ENCODE measurements at places on chromosomes 11 and 22.

- DNase-seq = no peak
Observed at GRCh38 chr11:12642040-12642439, 32.2 kb upstream of the TEAD1 start.

GRCh38 chr11:79081471-79082031, 359.3 kb downstream of the TENM4 start:
- no peak for DNase-seq

- peak; percentile 23 for DNase-seq
Observed at GRCh38 chr22:40036591-40037225, 42.0 kb downstream of the FAM83F start.

DNA sequence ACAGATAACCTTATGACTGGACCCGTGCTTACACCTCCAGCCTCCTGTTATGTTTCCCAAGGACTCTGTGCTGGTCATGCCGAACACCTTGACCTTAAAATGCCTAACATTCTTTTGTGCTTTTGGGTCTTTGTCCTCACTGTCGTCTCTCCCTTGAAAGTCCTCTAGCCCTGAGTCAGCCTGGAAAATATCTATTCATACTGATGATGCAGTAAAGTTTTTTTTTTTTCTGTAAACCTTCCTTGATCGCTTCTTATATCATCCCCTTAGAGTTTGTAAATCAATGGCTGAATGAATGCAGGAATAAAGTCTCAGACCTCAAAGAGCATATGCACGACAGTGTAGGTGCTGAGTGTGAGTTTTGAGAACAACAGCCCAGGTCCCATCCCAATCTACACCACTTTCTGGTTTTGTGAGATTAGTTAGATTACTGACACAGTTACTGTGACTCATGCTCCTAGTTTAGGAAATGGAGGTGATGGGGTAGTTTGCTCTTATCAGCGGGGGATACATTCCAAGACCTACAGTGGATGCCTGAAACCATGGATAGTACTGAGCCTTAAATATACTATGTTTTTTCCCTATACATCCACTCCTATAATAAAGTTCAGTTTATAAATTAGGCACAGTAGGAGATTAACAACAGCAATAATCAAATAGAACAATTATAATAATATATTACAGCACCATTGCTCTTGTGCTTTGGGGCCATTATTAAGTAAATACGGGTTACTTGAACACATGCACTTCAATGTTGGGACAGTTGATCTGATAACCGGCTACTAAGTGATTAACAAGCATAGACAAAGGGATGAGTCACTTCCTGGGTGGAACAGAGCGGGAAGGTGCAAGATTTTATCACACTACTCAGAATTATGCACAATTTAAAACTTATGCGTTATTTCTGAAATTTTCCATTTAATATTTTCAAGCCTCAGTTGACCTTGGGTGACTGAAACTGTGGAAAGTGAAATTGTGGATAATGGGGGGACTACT, 8.6 kb downstream of the TCN1 start:
- no peak for DNase-seq

GRCh38 chr11:27148506-27148905, 107.9 kb downstream of the BBOX1 start:
- no peak for DNase-seq

DNA sequence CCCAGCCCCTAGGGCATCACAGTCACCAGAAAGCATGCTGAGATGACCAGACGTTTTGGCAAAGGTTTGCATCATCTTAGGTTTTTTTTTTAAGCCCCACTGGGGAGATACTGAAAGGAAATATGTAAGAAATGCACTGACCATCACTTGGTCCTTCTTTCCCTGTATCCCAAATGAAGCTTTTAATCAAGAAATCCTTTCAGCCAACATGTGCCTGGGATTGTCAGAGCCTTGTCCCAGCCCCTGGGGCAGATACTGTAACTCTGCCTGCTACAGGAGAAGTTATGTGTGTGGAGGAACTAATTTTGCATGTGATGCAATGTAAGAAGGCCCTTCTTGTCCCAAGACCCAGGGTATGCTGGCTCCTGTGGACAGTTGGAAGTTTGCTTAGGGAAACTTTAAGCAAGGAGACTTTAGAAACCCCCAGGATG, 65.6 kb downstream of the PPFIBP2 start:
- DNase-seq = no peak

DNA sequence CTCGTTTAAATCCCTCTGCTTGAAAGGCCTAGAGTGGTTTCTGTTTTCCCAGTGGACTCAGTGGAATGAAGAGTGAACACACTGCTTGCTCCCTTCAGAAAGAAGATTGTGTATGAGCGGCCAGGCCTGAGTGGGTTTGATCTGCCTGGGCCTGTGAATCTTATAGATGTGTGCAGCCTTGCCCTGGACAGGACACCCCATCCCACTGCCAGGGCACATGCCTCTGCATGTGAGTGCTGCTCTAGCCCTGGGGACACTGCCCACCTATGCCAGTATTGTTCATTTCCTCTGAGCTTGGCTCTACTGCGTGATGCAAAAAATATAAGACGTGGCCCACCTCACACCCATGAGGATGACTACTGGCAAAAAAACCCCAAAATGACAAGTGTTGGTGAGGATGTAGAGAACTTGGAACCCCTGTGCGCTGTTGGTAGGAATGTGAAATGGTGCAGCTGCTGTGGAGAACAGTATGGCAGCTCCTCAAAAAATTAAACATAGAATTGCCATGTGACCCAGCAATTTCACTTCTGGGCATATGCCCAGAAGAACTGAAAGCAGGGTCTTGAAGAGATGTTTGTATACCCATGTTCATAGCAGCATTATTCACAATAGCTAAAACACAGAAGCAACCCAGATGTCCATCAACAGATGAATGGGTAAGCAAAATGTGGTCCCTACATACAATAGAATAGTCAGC, 27.3 kb upstream of the NECTIN1 start:
- no peak for DNase-seq

DNA sequence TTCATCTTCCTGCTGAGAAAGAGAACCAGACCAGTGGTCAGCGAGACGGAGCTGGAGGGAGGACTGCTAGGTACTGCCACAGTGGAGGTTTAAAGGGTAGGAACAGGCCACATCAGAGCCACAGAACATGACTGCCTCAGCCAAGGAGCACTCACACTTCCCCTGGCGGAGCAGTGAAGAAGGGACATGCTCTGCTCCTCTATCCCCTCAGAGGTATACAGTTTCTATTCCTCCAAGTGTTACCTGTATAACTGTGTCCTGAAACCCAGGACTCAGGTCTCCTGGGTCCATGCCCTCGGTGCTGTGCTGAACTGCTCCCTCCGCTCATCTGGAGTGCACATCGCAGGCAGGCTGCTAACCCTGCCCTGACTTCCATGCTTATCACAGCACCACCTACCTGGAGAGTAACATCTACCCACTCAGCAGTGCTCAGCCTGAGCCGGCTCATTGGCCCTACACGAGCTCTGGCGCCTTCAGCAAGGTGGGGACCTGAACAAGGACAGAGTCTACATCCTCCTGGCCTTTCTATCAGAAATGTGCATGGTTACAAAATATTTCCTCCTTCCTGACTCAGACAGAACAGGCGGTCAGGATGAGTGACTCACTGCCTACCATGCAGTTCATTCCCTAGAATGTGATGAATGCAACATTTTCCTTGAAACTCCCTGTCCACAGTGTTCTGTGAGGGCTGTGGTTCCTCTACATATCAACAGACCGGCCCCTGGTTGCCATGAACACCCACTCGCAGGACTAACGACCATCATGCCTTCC, 52.9 kb downstream of the C11orf58 start:
- DNase-seq = no peak

DNA sequence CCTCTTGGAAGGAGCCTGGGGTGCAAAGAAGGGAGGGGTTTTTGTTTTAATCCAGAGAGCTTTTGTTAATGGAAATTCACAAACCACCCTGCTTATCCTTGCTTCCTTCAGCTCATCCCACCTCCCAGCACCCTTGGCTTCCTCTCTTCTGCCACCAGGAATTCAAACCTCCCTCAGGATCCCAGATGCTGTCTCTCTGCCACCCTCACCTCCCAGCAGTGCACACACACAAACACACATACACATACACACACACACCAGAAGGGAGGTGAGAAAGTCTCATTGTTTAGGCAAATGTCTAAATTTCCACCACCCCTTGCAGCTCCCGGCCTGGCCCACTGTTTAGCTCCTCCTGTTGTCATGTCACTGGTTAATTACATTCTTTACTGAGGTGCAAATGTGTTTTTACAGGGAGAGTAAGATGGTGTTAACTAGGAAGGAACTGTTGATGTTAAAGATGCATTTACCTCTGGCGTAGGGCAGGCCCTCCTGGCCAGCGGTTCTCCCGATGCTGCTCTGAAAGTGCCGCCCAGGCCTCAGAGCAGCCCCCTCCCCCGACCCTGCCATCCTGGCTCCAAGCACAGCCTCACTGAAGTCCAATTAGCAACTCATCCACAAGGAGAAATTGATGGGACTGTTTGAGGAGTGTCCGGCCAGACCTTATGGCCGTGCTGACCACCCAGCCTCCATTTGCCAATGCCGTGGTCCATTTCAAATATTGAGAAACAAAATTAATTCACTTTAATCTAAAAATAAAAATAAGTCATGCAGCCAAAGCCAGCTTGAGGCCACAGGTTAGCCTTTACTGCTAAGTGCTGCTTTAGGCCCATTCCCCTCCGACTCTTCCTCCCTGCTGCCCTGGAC, 165.4 kb downstream of the FEZ1 start:
- DNase-seq = no peak

DNA sequence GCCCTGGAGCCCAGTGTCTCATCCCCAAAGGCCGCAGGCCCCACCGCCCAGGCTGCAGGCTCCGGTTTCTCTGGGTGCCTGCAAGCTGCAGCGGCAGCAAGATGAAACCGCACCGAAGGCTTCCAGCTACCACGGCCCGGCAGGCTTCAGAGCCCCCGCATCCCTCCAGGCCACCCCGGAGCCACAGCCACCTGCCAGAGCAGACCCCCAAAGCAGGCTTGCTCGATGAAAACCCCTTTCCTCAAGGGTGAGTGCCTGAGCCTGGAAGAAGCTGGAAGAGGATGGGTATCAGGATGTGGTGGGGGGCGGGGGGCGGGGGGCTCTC, 24.5 kb upstream of the GNB1L start:
- no peak for DNase-seq

DNA sequence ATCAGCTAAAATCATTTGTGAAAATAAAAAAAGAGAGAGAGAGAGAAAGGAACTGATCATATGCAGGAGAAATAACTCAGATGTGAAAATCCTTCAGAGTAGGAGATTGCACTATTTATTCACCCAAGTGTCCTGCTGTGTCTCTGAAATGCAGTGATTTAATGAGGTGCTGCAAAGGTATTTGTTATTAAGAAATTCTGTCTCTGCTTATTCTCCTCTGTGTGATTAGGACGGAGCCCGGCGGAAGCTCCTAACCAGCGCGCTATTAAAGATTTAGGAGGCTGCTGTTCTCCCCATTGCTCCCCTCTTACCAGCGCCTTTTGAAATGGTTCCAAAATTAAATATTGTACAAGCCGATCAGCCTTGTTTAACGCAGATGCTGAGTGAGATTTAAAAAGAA, 528.3 kb downstream of the BUD13 start:
- DNase-seq = no peak

- DNase-seq = no peak
Observed at GRCh38 chr11:46665356-46665755, 35.1 kb downstream of the ARHGAP1 start.

- no peak for DNase-seq
Observed at GRCh38 chr22:38737302-38738060, 18.3 kb downstream of the SUN2 start.

DNA sequence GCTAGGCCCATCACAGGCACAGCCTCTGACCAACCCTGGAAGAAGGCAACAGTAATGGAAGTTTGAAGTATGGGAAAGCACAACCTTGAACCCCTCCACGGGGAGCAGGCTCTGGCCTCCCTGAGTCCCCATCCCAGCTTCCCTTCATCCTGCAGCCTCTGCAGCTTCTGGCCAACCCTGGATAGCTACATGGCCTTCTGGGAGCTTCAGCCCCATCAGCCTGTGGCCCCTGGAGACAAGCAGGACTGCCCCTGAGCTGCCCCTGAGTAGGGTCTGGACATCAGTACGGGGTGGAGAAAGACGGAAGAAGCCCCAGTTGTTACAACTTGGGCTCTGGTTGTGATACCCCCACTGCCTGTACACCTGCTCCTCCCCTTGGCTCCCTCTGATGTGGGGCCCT, 113.8 kb upstream of the CD82 start:
- DNase-seq = no peak

DNA sequence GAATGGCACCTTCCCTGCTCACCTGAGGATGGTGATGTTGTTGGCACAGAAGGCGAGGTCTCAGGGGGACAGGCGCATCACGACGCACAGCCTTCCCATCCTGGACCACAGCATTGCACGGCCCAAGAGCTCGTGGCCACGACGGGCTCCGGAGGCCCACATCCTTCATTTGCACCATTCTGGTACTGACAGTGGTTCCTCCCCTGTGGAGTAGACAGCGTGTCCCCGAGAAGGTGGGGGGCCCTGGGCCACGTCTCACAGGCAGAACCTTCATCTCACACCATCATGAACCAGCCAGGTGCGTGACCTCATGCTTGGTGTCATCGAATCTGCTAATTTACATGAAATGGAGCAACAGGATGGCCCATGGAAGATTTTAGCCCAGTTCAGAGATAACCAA, 180.0 kb downstream of the CTTN start:
- no peak for DNase-seq

- no peak for DNase-seq
Observed at GRCh38 chr11:126464796-126465195, 109.3 kb downstream of the ST3GAL4 start.

DNA sequence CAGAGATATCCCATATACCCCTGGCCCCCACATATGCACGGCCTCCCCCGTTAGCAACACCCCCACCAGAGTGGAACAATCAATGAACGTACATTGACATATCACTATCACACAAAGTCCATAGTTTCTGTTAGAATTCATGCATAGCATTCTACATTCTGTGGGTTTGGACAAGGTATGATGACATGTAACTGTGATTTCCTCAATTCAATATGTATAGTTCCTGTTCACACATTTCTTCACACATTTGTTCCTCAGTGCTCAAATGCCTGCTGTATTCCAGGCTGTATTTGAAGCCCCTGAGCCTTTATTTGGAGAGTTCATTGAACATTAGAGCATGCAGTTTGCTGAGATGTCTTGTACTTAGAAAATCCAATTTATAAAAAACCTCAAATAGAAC, 69.9 kb downstream of the PTPRJ start:
- DNase-seq = no peak

GRCh38 chr11:57459164-57460021, 935 bp upstream of the RTN4RL2 start:
- DNase-seq = no peak

- no peak for DNase-seq
Observed at GRCh38 chr11:104402812-104403521, 239.0 kb upstream of the PDGFD start.

- DNase-seq = no peak
Observed at GRCh38 chr22:45235101-45235777, 5.5 kb downstream of the KIAA0930 start.

GRCh38 chr11:10856689-10857458, 979 bp downstream of the ZBED5 start:
- peak; percentile 16 for DNase-seq

DNA sequence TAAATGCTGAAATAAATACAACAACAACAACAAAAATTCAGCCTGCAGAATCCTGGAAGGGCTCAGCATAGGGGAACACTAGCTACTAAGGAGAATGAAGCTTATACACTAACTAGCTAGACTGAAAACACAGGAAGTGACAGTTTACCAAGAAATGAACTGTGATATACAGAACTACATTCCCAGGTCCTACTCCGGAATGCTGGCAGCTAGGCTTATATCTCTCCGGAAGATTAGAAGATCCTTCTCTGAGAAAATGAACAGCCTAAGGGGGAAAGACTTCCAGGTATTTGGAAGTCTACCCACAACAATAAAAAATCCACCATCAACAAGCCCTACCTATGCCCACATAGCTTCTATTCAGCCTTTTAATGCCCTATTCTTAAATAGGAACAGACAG, 31.0 kb downstream of the CCDC34 start:
- DNase-seq = no peak

- no peak for DNase-seq
Observed at GRCh38 chr11:43574949-43575912, 105.3 kb upstream of the HSD17B12 start.

All from activated T-helper 1 cell treated with anti-CD3 and anti-CD28 coated beads, Interleukin-12 subunit alpha, Interleukin-12 subunit beta, Interleukin-2, Interleukin-4 antibody, amounts not matched to agents 30 ng/mL and 10 ng/mL and 1 ng/mL, durations not matched to agents 14 hours and 24 hours and 36 hours (primary cell).